ENCODE measurements at places on chromosomes 1 and 21.

- no peak for DNase-seq
Measured at GRCh38 chr1:9248341-9249262, 14.0 kb downstream of the H6PD start.

DNA sequence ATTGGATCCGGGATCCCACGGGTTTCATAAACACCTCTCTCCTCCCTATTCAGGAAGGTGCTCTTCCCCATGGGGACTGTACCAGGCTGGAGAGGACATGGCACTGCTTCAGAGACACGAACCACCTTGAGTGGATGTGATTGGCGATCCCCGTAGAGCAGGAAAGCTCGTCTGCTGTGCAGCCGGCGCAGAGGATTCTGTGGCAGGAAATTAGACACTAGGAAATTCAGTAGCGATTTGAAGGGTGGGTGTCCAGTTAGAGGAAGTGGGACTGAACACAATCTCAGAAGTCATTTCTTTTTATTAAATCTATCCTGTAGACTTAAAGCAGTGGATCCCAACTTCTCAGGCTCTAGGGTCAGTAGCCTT, 767 bp downstream of the PDIK1L start:
- no peak for DNase-seq

- no peak for DNase-seq
Measured at GRCh38 chr1:2566101-2567045, 10.2 kb downstream of the TNFRSF14 start.

DNA sequence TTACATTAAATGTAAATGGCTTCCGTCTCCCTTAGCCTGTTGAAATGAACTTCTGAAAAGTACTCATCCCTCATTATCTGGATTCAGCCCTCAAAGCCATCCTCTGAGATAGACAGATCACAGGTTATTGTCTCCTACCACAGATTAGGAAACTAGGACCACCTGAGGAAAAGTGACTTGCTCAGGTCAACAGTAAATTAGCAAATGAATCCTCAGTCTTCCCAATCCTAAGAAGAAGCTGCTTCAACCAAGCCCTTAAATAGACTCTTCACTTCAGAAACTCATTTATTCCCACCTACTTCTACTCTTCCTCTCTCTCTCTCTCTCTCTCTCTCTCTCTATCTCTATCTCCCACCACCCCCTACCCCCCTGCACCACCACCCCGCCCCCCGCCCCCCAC, 152.3 kb downstream of the DMRTA2 start:
- no peak for DNase-seq

GRCh38 chr1:227742738-227743715, 7.8 kb downstream of the SNAP47 start:
- no peak for DNase-seq

GRCh38 chr1:8702472-8702849, 115.0 kb downstream of the RERE start:
- DNase-seq, result no peak

DNA sequence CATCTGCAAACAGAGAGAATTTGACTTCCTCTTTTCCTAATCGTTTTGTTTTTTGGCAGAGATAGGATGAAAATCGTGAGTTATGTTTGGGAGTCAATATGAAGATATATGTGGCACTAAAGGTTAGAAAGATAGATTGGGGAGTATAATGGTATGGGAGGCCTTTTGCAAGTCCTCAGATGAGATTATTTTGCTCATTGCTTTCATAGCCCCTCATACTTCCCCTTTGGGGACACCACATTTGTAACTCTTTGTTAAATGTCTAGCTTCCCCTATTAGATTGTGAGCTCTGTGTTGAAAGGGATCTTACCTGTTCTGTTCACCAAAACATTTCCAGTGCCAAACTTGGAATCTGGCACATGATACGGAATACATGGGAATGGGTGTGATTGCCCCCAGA, 30.2 kb downstream of the RAVER2 start:
- DNase-seq, result no peak

DNA sequence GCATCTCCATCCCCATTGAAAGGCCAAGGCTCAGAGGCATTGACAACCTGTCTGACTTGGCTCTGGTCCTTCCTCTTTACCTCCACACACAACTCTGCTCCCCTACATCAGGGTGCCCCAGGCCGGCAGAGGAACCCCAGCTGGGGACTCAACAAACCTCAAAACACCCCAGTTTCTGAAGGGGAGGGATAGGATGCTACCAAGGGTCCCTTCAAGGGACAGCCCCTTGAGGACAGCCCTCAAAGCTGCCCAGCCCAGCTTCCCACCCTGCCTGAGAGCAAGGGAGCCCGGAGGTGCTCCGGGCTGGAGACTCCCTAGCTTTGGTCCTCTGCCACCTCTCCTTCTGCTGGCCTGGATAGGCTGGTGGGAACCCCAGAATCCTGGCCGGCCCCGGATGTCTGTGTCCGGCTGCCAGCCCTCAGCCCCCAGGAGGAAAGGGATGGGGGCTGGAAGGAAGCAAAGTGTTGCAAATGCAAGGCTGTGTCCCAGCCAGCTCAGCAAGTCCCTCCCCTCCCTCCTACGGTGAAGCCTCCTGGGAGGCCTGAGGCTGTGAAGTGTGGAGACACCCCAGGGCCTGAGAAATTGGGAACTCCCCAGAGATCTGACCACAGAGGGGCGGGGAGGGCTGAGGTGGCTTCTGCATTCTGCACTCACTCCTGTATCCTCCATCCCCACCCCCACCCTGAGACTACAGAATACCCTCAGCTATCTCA, 1.1 kb upstream of the MARCKSL1 start:
- no peak for DNase-seq

GRCh38 chr1:218361298-218362065, 16.3 kb downstream of the TGFB2 start:
- DNase-seq, result no peak

GRCh38 chr1:242569867-242570266, 45.4 kb upstream of the PLD5 start:
- DNase-seq, result no peak

DNA sequence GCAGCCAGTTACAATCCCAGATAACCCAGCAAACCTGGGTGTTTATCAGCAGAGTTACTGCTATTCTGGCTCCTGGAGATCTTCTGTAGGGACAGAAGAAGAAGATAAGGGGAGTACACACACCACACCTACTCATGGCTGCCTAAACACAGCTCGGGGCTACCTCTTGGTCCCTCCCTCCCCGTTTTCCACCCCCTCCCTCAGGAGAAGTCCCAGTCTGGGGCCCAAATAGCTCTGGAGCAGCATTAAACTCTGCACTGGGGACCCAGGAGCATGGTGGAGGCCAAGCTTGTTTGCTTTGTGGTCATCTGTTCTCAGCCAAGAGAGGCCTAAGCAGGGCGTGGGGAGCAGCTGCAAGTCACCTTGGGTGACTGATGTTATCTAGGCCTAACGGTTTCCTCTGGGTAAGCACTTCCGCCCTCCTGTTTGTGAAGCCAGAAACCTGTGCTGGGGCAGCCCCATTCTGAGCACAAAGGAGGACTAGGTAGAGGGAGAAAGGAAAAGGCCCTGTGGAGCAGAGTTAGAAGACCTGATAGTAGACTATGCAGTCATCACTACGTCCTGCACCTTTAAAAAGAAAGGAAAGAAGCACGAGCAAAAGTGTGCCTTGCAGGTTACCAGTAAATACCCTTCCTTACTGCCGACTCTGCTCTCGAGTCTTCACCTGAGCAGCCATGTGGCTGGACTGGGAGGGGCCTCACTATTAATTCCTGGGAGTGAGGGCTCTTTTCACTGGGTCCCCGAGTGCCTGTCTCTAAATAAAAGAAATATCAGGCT, 2.0 kb upstream of the RCSD1 start:
- peak; percentile 51 for DNase-seq

DNA sequence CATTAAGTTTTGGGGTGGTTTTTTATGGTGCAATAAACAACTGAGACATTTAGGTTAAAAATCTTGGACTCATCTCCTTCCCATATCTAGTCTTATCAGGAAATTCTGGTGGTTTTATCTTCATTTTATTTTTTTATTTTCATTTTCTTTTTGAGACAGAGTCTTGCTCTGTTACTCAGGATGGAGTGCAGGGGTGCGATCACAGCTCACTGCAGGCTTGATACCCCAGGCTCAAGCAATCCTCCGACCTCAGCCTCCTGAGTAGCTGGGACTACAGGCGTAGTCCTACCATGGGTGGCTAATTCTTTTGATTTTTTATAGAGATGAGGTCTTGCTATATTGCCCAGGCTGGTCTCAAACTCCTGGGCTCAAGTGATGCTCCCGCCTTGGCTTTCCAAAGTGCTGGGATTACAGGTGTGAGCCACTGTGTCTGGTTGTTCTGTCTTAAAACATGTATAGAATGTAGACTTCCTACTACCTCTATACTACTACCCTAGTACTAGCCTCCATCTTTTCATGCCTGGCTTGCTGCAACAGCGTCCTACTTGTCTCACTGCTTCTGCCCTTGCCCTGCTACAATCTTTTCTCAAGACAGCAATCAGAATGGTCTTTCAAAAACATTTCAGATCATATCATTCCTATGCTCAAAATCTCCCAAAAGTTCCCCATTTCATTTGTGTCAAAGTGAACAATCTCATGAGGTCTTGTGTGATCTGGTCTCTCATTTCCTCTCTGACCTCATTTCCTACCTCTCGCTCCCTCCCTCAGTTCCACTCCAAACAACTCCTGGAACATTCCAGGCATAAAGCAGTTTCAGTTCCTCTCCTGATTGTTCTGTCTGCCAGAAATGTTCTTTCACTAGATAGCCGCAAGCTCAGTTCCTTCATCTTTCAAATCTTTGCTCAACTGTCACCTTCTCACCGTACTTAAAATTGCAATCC, 5.9 kb upstream of the FCGR2A start:
- DNase-seq, result no peak

DNA sequence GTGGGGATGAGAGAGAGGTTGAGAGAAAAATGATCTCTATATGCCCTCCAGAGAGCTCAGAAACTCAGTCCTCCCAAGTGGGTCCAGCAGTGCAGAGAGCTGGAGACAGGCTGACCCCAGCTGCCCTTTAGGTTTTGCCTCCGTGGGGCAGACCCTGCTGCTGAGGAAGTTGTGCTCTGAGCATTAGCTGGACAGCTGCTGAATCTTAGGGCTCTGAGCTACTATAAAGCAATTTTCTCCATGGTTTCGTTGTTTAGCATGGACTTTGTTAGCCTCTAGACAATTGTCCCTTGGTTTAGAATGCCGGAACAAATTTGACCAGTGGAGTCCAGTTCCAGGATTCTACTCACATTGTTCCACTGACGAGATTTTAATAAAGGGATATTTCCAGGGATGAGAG, 22.1 kb downstream of the BATF3 start:
- DNase-seq, result no peak

Data from activated CD4-positive, alpha-beta T cell treated with anti-CD3 and anti-CD28 coated beads, Interleukin-2, amount 50 U/mL, for 4 hours (primary cell).